ENCODE measurements at places on chromosomes 6 and 20.
A peak's percentile ranks its signal among the peaks of the same experiment; 100 is the strongest.

DNA sequence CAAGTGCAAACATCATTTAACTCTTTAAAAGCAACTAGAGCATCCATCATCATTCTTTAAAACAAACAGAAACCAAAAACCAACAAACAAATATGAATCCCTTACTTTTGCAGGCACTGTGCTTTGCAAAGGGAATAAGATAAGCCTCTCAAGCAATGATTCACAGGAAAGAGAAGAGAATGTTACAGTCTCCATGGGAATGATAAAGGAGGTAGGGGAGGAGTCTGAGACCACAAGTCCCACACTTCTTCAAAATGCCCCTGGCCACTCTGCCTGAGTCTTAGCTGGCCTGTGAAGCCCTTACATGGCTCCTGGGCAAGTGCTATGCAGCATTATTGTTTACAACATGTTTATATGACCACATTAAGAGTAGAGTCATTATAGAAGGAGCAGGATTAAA is 257.7 kb upstream of the MARCKS start:
- no peak for DNase-seq

- no peak for DNase-seq
Observed at GRCh38 chr6:40165036-40165709, 230.9 kb upstream of the MOCS1 start.

GRCh38 chr6:112437058-112437457 is 89.9 kb downstream of the RFPL4B start:
- no peak for DNase-seq

- no peak for DNase-seq
Observed at GRCh38 chr20:3924304-3925112, 35.3 kb downstream of the PANK2 start.

DNA sequence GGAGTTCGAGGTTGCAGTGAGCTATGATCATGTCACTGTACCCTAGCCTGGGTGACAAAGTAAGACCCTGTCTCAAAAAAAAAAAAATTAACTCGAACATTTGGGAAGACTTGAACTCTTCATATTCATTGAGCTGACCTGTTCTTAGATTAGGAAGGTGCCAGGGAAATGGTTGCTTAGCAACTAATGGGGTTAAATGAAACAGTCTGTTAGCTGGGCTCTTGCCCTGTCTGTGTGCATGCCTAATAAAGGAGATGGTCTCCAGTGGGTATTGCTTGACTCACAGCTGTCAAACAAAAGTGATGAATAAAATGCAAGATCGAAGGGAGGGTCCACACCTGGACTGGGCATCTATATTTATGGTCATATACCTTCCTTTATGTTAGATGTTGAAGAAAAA is 101.8 kb downstream of the KLHL32 start:
- DNase-seq: no peak

GRCh38 chr20:41352106-41352505 is 11.5 kb downstream of the LPIN3 start:
- no peak for DNase-seq

DNA sequence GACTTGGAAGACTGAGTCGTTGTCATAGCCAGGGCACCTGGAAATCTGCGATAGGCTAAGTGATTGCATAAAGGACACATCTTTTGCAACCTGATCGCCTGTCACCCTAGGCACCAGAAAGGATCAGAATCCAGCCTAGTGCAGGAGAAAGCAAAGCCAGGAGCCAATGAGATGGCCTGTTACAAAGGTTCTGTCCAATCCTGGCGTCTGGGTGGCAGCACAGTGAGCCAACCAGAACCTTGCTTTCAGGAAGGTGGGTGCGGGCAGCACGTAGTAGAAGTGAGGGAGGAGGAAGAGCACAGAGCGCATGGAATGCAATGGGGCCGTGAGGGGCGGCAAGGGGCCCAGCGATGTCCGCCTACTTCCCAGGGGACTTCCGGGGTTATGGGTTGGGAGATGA is 120.4 kb upstream of the GGTLC1 start:
- no peak for DNase-seq

DNA sequence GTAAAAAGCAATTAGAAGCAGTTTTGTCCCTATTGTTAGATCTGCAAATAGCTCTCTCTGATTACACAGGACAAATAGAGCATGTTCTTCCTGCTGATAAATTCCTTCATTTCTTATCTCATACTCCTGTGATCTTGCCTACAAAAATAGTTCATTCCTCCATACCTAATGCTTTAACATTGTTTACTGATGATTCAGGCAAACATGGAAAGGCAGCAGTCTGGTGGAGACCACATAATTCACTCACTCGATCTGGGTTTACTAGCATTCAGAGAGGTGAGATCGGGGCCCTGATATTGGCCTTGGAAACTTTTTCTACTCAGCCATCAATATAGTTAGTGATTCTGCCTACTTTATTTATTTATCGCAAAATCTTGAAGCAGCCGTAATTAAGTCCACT is 20.2 kb downstream of the HLA-DPA1 start:
- no peak for DNase-seq

GRCh38 chr6:4778086-4778485 is 1.9 kb downstream of the CDYL start:
- no peak for DNase-seq

DNA sequence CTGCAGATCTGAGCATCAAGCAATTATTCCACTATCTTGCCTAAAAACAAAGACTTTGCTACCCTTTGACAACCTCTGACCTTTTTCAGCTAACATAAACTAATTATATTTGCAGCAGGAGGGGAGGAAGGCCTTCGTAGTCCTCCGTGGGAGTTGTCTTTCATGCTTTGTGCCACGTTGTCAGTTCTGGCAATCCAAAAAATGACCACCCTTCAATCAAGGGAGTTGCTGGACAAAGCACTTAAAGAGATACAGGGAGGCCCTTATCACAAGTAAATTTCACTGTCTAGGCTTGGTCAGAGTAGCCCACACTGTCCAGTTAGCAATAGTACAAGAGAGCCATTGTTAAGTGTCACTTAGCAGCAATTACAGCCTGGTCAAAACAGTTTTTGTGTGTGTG is 578.9 kb downstream of the HAO1 start:
- no peak for DNase-seq

DNA sequence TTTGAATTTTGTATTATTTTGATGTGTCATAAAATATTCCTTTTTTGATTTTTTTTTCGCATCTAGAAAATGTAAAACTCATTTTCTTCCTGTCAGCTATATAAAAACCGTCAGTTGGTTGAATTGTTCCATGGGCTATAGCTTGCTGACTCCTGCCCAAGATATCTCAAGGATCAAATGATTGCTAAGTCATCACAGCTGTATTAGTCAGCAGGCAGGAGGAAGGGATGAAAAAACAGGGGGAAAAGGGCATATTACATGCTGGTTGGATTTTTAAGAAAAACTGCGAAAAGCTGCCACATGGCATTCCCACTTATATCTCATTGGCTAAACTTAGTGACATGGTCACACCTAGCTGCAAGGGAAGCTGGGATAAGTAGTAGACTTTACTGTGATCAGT is 569.9 kb downstream of the BCKDHB start:
- no peak for DNase-seq

- no peak for DNase-seq
Observed at GRCh38 chr20:24473435-24474223, 4.2 kb downstream of the SYNDIG1 start.

GRCh38 chr6:42532038-42532669 is 31.7 kb upstream of the UBR2 start:
- peak; percentile 20 for DNase-seq

DNA sequence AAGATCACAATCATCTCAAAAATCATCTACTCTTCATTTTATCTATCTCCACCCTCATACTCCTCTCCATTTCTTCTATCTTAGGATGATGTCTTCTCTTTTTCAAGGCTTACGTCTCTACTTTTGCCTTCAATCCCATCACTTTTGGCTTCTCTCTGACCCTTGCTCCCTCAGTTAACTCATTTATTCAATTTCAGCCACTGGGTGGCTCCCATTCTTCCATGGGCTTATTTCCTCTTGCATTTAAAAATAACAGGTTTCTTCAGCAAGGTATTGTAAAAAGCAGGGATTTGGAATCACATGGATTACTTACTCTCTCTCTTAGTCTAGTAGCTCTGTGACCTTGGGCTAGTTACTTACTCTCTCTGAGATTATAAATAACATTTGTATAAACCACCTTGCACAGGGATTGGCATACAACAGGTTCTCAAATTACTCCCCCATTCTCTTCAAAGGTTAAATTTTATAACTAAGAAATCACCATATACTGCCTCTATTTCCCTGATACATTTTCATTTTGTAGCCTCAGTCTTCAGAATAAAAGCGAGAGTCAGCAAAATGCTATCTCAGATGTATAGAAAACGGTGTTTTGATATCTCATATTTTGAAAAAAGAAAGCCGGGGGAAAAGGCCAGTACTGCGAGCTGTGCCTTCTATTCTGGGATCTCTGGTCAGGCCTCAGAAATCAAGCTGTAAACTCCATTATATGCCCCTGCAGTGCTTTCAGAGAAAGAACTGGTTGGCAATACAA is 5.5 kb downstream of the ZSCAN12 start:
- no peak for DNase-seq

DNA sequence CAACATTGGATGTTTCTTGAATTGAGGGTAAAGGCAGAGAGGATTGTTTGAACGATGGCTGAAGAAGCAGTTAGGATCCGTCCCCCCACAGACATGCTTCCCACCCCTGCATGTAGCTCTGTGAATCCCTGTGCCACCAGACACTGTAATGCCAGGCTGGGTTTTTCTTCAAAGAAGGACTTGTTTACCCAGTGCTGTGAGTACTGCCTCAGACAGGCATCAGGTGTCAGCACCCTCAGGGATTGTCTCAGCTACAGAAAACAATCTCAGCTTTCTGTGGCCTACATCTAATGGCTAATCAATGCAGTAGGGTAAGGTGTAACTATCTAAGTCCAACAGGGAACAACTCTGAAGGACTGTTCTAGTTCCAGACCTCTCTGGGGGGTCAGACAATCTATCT is 853.0 kb upstream of the EPHA7 start:
- DNase-seq: no peak

DNA sequence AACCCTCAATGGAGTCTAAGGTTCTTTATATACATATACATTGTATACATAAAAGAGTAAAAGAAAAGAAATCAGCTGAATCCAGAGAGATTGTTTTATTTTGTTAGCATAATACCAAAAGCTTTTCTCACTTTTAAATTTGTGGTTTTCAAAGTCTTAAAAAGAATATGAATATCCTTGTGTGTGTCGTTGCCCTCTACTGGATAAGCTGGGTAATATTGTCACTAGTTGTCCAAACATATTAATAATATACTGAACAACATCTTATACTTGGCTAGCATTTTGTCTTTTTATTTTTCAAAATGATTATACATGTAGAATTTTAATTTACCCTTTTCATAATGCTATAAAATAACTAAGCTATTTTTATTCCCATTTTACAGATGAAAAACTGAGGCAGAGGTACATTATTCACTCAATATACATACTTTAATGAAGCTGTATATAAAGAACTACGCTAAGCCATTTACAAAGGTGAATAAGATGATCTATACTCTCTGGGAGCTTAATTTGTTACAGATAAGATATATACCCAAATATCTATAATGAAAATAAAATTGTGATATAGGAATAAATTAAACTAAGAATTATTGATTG is 531.7 kb downstream of the TFAP2B start:
- DNase-seq: peak; percentile 1

DNA sequence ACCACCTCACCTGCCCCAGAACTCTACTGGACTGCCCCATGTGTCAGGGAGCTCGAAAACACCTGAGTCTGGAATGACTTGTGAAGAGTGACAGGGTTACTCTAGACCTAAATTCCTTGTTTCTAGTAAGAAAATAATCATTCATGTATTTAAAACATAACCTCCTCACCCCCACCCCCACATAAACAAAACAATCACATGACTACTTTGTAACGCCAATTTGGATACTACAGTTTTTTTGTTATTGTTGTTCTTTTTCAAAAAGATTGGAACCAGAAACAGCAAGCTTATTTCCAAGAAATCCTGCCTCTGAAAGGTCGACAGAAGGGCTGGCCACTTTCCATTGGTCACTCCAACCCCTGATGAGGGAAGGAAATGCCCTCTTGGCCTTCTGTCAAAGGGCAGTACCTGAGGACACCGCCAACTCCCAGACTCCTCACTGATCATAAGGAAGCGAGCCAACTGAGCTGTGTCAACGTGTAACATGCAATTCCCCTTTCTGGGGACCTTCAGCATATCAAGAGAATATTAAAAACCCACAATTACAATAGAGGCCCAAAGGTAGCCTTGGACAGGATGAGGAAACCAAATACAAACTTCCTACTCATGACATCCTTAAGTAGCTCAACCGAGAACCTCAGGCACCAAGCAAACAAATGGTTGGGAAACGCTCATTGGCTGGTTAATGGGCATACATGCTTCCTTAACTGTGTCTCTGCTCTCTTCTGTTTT is 2.6 kb downstream of the MCUR1 start:
- DNase-seq: no peak

GRCh38 chr6:169627736-169628607 is 73.9 kb downstream of the WDR27 start:
- no peak for DNase-seq

DNA sequence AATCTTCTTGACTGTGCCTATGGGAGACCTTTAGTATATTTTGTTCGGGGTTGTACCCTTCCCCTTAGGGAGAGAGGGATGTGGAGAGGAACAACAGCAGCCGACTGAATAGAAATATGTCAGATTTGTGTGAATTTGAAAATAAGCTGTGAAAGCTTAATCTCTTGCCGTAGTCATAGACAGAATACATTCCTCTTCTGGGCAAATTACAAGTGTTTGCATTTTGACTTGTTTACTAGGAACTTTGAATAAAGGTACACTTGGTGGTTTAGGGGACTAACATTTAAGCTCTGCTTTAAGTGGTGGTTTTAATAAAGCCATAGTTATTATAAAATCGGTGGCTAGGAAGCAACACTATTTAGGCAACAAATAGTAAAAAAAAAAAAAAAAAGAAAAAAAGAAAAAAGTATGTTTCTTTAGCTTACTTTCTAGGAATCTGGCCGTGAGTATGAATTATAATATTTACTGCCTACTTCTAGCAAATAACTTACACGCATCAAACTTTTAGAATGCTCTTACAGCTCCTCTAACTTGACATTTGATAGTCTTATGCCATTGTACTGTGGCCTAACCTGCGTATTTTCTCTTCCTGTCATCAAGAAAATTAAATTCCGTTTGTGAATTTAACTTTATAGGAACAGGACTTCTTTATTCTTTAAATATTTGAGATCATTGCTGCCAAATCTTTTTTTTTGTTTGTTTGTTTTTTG is 65.1 kb downstream of the ZBTB2 start:
- DNase-seq: no peak

DNA sequence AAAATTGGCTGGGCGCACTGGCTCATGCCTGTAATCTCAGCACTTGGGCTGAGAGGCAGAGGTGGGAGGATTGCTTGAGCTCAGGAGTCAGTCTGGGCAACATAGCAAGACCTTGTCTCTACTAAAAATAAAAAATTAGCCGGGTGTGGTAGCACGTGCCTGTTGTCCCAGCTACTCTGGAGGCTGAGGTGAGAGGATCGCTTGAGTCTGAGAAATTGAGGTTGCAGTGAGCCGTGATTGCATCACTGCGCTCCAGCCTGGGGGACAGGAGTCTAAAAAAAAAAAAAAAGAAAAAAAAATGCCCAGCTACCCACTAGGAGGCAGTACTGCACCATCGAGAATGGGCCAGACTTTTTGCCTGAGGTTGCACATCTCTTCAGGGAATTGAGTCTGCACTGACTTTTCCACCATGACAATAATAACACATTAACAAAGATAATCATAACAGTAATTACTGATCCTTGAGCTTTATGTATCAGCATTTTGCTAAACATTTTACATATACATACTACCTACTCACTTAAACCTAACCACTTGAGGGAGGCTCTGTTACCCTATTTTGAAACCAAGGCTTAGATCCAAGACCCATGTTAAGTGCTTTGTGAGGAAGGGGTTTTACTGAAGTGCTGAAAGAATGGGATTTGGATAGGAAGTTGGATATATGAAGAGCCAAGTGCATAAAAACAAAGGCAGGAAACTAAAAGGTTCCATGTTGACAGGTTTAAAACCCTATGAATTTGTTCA is 21.0 kb downstream of the SRSF3 start:
- DNase-seq: no peak
